ENCODE measurements at places on chromosomes 6 and 20.

DNA sequence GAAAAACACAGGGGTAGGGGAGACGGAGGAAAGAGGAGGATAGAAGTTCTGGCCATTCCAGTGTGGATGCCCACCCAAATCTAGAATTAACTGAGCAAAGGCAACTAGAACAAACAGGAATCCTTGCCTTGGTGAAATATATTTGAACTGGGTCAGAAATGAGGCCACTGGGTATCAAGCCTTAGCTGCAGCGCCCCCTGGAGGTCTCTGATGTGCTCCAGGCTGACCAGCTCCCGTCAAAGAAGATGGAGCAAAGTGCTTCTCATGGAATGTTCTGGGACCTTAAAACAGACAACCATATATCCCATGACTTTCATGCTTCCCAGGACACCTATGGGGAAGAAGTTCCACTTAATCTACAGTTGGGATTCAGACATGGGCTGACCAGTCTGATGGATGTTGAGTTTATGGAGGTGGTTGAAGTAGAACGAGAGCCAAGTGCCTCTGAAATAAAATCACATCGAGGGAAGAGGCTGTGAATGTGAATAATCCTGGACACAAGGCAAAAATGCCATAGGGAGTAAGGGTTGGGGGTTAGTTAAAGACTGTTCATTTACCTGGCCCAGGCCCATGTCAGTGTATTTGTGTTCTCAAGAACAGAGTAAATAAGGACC lies 50.4 kb downstream of the HLA-DPB1 start:
- DNase-seq: peak; percentile 83

- no peak for DNase-seq
These were observed 6.7 kb downstream of the RAET1G start for GRCh38 chr6:149915970-149916865.

- DNase-seq: peak; percentile 41
These were observed 810 bp downstream of the MRPL18 start for GRCh38 chr6:159790956-159791598.

- DNase-seq: no peak
These were observed 211.0 kb downstream of the MOXD1 start for GRCh38 chr6:132190097-132190814.

DNA sequence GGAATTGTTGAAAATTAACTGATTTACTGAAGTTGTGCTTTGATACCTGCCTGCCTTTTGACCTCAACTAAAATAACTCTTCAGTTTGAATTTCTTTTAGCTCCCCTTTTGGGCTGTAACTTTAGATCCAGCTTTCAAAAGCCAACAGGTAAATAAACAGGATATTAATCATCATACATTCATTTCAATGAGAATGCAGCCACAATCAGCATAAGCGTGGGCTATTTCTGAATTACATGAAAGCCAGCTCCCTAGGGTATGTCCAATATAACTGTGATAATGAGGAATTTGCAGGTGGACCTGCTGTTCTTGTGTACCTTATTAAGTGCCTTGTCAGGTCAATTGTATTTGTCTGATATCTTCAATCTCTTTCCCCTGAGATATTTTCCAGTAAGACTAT lies 830.6 kb downstream of the KIF16B start:
- no peak for DNase-seq

- peak; percentile 85 for DNase-seq
These were observed 222.4 kb upstream of the JARID2 start for GRCh38 chr6:15023448-15023847.

- no peak for DNase-seq
These were observed 315.1 kb downstream of the HDGFL1 start for GRCh38 chr6:22884456-22884855.

- no peak for DNase-seq
These were observed 25.6 kb upstream of the ADGRG6 start for GRCh38 chr6:142276256-142276655.

DNA sequence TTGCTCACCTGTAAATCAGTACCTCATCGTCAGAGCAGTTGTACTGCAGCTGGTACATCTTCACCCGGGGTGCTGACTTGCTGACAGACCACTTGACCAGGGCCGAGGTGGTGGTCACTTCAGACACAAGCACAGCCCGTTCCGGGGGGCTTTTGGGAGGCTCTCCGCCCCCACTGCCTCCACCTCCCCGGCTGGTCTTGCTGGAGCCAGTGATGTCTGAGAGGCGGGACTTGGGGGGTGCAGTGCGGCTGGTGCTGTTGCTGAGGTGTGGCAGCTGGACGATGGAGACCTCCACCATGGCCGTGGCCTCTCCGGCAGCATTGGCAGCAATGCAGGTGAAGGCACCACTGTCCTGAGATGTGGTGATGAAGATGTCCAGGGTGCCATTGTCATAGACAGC lies 155.5 kb downstream of the LRFN2 start:
- no peak for DNase-seq

DNA sequence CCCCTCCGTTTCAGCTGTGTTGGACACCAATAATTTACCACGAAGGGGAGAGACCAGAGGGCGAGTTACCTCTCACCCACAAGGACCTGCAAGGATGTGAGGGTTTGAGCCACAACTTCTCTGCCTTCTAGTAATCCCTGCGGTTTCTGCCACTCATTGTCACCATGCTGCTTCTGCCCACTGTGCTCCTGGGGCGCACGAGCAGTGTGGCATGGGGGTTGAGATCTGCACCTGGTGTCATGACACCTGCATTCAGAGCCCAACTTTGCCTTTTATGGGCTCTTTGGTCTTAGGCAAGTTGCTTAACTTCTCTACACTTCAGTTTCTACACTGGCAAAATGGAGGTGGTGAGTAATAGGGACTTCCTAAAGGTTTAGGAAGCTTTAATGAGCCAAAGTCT lies 84.9 kb downstream of the SOBP start:
- no peak for DNase-seq

DNA sequence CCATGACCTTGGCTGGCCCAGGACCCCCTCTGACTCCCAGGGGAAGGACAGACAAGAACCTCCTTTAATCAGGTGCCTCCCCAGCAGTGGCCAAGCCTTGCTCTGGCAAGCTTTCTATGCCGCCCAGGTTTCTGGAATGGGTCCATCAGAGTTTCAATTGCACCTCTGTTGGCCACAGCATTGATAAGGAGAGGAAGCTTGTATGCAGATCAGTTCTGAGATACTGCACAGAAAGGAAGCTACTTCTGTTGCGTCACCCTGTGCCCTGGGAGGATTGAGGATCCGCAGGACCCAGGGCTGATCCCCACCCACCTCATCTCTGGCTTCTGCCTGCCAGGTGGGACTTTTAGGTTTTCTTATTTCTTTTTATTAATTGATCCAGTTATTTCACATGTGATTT lies 167.2 kb downstream of the TFAP2C start:
- DNase-seq: no peak

DNA sequence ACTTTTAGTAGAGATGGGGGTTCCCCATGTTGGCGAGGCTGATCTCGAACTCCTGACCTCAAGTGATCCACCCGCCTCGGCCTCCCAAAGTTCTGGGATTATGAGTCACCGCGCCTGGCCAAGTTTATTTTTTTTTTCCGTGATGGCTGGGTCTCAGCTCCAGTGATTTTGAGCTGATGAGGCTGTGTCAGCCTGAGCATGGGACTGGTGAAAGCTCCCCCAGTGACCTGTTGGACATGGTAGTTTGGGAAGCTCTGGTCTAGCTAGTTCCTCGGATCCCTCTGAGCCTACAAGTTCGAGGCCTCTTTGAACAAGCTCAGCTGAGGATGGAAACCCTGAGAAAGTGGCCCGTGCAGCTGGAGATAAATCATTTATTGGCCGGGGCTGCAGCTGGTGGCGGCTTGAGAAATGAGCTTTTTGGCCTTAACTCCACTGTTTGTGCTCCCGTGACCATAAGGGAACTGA lies 126.8 kb downstream of the SNX5 start:
- no peak for DNase-seq

GRCh38 chr6:111770263-111771093 lies 102.8 kb downstream of the FYN start:
- no peak for DNase-seq

- no peak for DNase-seq
These were observed 156.8 kb upstream of the RIN2 start for GRCh38 chr20:19601126-19601810.

GRCh38 chr6:122154155-122154554 lies 245.3 kb upstream of the HSF2 start:
- DNase-seq: no peak

GRCh38 chr20:38658879-38659596 lies 57.4 kb downstream of the ARHGAP40 start:
- DNase-seq: peak; percentile 57

- peak; percentile 5 for DNase-seq
These were observed 17.1 kb upstream of the TINAG start for GRCh38 chr6:54291146-54291545.

GRCh38 chr20:49281913-49282467 lies 4.1 kb upstream of the ZNFX1 start:
- no peak for DNase-seq

- no peak for DNase-seq
These were observed 19.4 kb upstream of the RCAN2 start for GRCh38 chr6:46510651-46511050.

DNA sequence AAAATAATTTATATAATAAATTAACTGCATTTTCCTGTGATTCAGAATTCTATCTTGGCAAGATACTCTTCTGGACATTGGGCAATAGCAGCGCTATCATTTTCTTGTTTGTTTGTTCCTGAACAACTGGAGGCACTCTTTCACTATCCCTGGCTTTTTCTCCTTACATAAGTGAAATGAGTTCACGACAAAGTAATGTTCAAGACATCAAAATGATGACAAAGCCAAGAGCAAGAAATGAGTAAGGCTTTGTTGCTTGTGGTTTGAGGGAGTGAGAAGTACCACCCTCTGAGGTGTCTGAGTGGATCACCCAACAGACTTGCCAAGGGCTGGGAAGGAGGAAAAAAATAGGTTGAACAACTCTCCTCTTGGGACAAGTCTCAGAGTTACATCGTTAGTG lies 466.6 kb upstream of the JAG1 start:
- DNase-seq: no peak

DNA sequence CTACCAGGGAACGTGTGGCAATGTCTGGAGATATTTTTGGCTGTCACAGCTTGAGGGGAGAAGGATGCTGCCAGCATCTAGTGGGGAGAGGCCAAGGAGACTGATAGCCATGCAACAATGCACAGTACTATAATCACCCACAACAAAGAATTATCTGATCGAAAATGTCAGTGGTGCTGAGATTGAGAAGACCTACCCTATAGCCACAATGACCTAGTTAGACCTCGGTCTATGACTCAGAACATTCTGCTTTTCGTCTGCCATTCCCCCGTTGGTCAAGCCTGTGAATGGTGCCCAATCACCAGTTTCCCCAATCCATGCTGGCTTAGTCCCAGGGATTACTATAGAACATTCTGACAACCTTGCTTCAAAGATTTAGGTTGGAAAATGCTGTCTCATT lies 93.5 kb downstream of the TMEM200A start:
- no peak for DNase-seq

DNA sequence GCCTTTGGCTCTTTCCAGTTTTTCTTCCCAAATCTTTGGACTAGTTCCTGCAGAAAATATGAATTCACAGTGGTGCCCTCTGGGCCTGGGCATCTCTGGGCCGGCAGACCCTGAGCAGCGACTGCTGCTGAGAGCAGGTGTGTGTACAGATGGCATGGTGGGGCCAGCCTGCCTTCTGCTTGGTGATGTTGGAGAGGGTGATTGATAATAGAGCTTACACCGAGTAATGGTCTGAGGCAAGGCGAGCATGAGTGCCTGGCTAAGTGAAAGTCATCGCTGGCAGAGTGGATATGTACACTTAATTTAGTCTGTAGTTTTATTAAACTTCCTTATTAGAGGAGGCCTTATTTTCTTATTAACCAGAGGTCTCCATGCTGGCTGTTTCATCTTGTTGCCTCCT lies 156.9 kb downstream of the CDKAL1 start:
- no peak for DNase-seq

DNA sequence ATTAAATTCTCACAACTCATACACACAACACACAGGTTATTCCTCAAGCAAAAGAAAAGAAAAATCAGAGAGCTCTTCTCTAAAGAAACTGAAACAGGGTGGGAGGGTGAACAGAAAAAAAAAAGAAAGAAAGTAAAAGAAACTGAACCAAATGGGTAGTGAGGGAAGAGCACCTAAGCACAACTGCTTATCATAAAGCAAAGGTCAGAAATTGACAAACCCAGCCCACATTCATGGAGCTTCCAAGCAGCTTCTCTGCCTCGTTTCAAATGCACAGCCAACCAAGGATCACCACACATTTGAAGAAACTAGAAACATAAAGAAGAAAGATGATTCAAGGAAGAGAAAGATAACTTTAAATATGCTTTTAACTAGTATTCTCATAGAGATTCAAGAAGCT lies 90.5 kb downstream of the RNGTT start:
- no peak for DNase-seq

GRCh38 chr6:122712448-122713137 lies 66.9 kb upstream of the FABP7 start:
- DNase-seq: no peak

DNA sequence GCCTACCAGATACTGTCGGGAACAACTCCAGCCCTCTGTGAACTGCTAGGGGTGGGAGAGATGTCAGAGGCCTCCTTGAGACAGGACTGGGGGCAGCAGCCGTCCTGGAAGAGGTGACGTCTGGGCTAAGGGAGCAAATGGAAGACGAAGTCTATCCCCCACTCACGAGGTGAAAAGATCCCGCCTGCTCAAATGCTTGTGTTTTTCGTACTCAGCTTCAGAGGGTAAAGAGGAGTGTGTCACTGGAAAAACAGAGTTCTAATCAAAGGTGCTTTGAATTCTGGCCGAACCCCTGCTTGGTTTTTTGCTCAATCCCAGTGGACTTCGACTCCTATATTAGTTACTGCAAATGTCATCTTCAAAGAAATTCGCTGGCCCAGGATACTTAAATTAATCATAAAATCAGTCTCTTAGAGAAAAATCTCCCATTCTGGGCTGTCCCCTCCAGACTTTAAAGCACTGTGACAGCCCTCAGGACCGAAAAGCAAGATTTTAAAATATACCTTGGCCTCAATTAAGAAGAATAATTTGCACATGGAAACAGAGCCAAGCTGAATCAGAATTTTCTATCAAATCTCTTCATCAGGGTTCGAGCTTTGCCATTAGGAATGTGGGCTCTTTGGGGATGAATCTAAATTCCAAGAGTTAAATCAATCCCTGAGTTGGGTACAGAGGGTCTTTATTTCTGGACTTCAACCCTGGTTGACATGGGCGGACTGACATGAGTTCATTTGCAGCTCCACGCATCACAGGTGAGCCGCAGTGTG lies 61.8 kb upstream of the AFDN start:
- no peak for DNase-seq

- peak; percentile 8 for DNase-seq
These were observed 1.7 kb downstream of the RSPO3 start for GRCh38 chr6:127120023-127120786.

GRCh38 chr6:143234734-143235133 lies 174.0 kb downstream of the AIG1 start:
- DNase-seq: no peak

DNA sequence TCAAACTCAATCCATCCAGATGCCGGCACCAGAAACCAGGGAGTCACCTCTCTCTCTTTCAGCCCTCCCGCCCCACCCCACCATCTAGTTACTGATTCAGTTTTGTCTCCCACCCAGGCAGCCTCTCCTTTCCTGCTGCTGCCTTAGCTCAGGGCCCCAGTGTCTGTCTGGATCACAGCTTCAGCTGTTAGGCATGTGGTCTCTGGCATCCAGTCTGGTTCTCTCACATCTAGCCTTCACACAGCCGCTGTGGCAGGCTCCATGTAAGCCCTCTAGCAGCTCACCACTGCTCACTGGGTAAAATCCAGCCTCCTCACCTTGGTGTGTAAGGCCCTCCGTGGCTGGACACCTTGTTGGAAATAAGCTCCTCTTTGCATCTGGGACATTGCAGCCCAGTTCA lies 21.3 kb downstream of the AARS2 start:
- no peak for DNase-seq
